Thoracic aorta (tissue), 2 donors: ENCODE measurements at places on chromosomes 12 and 14. TPM values are rescaled to one million over a fixed set of nuclear protein-coding genes. Genes with fewer than 3 reads are reported as not detected.

The CARMIL3 gene
- total RNA-seq: not detected

The MLF2 gene
- 129 TPM for total RNA-seq

The ASCL1 gene
- total RNA-seq: not detected

The EGLN3 gene
- total RNA-seq: 10.8 TPM

- DNase-seq: no peak
These were observed 170.8 kb upstream of the DYRK2 start for GRCh38 chr12:67477681-67478265.

- no peak for DNase-seq
These were observed 24.4 kb downstream of the DEGS2 start for GRCh38 chr14:100135073-100135472.

GRCh38 chr14:59155886-59156285 lies 32.6 kb upstream of the DAAM1 start:
- no peak for DNase-seq

GRCh38 chr12:12645485-12645884 lies 33.8 kb downstream of the CREBL2 start:
- DNase-seq: no peak

GRCh38 chr12:48342980-48343379 lies 7.7 kb downstream of the ZNF641 start:
- DNase-seq: no peak

DNA sequence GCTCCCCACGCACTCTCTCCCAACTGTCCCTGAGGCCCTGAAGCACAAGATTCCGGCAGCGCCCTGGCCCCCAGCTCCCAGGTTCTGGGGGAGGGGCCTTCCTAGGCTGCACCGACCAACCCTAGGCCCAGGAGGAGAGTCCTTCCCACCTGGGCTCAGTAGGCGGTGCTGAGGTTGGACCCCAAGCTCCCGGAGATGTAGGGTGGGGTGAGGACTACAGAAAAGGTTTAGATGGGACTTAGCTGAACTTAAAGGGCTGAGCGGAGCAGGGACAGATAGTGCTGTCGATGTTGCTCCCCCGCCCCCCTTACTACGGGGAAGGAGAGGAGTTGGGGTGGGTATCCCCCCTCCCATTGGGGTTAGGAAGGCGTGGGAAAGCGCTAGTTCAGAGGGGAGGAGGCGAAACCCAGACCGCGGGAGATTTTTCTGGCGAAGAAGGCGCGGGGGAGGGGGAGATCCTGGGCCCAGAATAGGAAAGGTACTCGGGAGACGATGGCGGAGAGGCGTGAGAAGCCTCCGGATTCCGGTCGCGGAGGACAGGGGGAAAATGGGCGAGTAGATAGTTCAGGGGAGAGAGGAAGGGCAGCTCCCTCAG lies 4.2 kb upstream of the BAZ2A start:
- DNase-seq: no peak

- no peak for DNase-seq
These were observed 107.1 kb upstream of the SLCO1C1 start for GRCh38 chr12:20588042-20588441.

GRCh38 chr14:55707365-55707804 lies 127.4 kb downstream of the KTN1 start:
- DNase-seq: no peak

GRCh38 chr14:28242895-28243294 lies 523.7 kb upstream of the FOXG1 start:
- DNase-seq: no peak

GRCh38 chr12:121003650-121004049 lies 12.6 kb downstream of the C12orf43 start:
- no peak for DNase-seq

GRCh38 chr14:100158566-100159093 lies 815 bp downstream of the DEGS2 start:
- DNase-seq: no peak

GRCh38 chr12:1078002-1078401 lies 87.0 kb downstream of the ERC1 start:
- DNase-seq: no peak
